RCC 7860 (cell line): ENCODE measurements at places on chromosomes 3 and 15.

DNA sequence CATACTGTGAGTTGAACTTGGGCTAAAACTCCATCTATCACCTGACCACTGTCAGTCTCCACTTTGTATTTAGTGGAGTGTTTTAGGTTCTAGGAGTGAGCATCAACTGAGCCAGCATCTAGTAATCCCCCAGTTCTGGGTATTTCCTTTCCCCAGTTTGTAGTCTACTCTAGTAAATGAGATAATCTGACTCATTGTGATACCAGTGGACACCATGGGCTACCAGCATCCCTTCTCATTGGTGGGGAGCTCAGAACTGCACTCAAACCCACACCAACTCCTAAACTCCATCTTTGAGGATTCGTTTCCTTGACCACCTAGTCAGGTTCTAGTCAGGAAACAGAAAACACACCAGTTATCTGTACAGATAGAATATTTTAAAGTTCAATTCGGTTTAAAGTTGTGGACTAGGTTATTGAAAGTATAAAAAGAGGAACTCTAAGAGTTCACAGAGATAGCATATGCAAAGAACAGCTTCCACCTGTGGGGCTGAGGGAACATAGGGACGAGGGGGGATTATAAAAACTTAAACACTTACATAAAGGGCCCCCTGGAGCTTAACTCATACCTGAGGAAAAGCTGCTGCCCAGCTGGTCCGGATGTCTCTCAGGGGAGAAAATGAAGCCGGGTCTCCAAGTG lies 36.0 kb downstream of the LEO1 start:
- no peak for DNase-seq

GRCh38 chr3:129112308-129113052 lies 9.1 kb downstream of the RAB43 start:
- DNase-seq: peak; percentile 39

GRCh38 chr3:59654123-59654479 lies 604.3 kb upstream of the CFAP20DC start:
- no peak for DNase-seq

DNA sequence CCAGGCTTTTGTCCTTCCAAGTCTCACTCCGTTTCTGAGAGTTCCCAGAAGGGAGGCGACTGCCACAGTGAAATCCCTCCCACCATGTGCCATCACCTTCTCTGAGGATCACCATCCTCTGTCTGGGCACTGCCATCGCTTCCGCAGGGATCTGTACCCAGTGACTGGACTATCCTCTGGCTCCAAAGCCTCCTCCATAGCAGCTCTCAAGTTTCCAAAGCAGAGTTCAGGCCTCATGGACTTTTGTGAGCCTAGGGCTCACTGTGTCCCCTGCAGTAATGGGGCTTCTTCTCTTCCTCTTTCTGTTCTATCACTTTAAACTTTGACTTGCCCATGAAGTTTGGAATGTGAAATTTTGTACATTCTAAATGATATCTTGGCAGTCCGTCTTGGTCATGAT lies 63.9 kb downstream of the TIPARP start:
- DNase-seq: no peak

DNA sequence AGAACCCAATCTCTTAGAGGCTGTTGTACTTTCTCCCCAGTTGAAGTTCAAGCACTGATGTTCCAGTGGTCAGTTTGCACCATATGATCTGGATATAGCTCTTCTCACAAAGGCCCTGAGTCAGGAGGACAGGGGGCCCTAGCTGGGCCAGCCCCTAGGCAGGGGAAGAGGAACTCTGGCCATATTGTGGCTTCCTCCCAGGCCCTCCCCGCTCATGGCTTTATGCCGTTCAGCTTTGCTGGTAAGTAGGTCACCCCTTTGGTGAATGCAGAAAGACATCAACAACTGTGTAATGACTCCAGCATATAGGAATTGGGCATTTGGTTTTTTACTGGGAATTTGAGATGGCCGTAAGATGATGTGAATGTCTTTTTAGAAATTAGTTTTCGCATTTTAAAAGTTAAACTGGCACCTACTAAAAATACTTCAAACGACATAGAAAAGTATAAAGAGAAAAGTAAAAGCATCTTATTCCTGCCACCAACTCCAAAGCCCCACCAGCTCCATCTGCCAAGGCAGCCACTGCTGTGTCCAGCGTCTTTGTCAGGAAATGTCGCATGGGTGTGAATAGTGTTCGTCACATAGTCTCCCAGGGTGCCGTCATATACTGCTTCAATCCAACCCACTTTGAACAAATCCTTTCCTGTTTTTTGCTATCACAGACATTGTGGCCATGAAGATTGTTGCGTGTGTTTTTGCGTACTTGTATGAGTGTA lies 25.3 kb downstream of the CCR9 start:
- no peak for DNase-seq

GRCh38 chr15:94002041-94002440 lies 229.3 kb upstream of the MCTP2 start:
- DNase-seq: no peak

DNA sequence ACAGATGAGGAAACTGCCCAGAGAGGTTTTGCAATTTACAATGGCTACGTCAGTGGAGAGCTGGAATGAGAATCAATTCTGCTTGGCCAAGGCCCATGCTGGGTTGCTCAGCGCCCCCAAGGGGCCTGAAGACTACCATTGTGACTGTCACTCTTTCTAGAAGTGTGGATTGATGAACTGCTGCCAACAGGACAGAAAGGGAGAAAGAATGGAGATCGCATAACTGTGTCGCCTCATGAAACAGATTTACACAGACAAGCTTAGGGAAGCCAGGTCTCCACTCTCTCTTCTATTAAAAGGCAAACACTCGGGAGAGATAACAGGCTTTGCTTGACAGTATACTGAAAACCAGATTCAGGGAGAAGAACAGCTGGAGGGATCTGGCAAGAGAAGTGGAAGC lies 160.0 kb downstream of the STT3B start:
- DNase-seq: no peak

GRCh38 chr3:188174317-188175044 lies 20.5 kb downstream of the LPP start:
- DNase-seq: no peak

GRCh38 chr3:128698211-128699047 lies 27.6 kb upstream of the RAB7A start:
- no peak for DNase-seq

DNA sequence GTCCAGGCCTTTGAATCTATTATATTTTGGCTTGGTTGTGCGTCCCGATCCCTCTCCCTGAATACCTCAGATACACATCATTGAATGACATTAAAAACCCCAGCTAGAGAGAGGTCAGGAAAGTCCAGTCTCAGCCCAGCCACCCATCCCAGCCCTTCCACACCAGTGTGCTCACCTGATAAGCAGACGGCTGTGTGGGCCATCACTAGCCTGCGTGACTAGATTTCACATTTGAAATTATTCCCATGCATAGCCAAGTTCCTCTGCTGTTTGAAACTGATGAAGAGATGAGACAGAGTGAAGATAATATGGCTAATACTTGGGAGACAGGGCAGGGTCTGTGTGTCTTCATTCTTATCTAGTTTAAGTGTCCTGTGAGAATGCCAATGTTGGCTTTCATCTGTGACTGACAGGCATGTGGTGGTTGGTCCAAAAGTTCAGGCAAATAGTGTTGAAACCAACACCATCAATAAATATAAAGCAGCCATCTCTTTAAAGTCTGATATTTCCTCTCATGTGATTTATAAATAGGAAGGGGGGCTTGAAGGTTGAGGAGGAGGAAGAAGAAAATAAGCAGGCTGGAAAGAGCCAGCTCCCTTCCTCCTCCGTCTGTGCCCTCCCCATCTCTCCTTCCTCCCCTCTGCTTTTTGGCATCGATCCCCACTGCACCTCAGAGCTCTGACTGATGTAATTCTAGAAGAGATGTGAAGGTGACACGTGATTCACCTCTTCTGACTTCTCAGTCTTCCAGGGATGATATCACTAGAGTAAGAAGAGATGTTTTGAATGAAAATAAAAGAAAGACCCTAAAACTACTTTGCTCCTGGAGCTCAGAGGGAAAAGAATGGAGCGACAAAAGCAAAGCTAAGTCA lies 5.1 kb downstream of the FAM43A start:
- DNase-seq: no peak

DNA sequence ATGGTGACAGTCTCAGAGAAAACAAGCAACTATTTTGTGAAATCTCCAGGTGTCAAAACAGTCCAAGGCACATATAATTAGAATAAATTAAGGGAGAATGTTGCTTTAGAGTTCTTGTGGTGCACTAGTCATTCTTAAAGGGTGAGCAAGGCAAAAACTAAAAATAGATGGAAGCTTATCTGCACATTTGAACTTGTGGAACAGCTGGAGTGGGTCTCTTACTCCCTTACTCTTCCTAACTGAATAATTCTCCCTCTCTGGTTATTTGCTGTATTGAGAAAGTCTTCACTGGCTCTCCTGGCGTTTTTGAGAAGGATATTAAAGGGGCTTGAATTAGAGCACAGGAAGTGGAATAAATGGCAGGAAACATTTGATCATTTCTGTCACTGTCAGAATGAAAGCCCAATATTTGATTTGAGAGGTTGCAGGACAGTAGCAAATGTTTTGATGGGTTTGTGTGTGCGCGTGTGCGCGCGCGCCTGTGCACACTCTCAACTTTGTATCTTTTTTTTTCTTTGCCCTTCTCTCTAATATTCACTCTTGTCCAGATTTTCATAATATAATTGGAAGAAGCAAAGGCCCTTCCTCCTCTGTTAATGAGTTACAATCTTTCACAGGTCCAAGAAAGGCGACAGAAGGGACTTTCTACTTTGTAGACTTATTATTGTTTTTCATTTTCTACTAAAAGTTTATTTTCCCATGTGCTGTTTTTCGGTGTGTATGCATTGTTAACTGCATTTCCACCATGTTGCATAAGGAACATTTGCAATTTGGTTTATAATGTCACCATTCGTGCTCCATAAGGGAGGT lies 40.9 kb downstream of the AKAP13 start:
- DNase-seq: no peak

- no peak for DNase-seq
These were observed 35.8 kb downstream of the ZNF710 start for GRCh38 chr15:90036806-90037510.

DNA sequence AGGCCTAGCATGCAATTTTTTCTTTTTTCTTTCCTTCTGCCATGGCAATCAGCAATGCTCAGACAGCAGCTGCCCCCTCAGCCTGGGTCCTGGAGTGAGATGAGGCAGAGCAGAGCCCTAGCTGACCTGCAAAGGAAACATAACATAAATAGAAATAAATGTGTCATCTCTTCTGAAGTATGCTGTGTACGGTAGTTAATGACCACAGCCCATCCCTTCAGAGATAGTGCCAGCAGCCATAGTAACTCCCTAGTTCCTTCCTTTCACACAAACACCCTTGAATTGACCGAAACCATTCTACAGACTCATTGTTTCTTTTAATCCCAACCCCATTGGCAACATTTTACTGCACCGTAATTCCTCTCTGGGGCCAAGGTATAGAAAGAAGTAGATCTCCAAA lies 8.4 kb upstream of the CD47 start:
- no peak for DNase-seq

DNA sequence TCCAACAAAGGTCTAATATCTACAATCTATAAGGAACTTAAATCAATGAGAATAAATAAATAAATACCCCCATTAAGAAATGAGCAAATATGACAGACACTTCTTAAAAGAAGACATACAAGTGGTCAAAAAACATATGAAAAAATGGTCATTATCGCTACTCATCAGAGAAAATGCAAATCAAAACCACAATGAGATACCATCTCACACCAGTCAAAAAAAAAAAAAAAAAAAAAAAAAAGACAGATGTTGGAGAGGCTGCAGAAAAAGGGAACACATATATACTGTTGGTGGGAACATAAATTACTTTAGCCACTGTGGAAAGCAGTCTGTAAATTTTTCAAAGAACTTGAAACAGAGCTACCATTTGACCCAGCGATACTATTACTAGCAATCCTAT lies 31.6 kb upstream of the OR5H6 start:
- DNase-seq: no peak

GRCh38 chr3:124881976-124882697 lies 5.0 kb downstream of the ITGB5 start:
- no peak for DNase-seq

- no peak for DNase-seq
These were observed 63.3 kb downstream of the ROBO2 start for GRCh38 chr3:77102951-77103769.

DNA sequence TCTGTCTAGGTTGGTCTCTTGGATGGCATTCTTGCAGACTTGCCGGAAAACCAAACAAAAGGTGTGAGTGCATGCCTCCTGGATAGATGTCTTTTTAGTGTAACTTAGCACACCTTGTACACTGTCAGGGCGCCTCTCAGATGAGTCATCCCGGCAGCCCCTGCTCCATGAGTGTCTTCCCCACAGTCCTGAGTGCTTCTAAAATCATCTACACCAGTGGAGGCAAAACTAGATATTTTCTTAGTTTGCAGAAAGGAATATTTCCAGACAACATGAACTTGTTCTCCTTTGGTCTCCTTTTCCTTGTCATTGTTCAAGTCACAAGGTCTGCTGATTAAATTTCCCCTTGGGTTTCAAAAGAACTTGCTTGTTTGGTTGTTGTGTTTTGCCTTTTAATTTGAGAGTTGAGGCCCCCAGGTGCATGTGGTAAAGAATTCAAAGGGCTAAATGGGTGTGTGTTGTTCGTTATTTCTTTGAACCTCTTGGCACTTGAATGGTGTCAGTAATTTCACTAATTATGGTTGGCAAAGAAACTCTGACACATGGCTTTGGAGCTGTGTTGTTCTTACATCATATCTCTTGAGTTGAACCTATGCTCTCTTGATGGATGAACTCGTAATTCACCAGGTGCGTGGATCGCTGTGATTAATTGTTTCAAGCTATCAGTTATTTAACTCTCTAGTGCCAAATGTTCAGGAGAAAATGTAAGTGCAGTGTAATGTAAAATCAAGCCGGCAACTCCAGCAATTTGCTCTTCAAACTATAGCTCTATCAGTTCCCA lies 98.2 kb downstream of the IGF1R start:
- DNase-seq: no peak

GRCh38 chr15:70522323-70522966 lies 240.9 kb downstream of the UACA start:
- no peak for DNase-seq

- DNase-seq: peak; percentile 53
These were observed 483.2 kb upstream of the TBL1XR1 start for GRCh38 chr3:177680472-177680821.

DNA sequence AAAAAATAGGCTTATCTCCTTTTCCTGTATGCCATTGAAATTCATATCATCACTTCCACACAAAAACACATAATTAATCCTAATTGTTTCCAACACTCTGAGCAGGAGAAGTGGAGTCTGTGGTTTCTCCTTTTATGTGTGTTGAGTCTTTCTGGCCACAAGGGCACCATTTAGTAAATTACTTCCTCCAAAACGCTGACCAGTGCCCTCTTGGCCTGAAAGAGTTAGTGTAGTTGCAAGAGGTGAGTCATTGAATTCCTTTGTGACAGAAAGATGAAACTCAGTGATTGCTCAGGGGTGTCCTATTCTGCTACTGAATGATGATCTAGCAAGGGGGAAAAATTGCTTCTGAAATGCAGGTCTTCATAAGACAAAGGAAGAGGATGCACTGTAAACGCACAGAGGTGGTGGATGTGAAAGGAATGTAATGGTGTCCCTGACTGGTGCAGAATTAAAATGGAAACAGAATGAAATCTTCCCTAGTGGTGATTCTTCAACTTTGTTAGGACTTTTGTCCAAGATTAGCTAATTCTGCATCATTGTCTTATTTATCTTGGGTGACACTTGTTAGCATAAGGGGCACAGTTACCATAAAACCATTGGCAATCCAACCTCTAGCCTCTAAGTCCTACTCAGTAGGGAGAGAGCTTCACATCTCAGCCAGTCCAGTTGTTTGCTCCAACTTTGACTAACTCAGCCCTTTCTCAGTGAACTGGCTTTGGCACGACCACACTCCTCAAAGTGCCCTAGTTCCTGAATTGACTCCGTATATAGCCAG lies 208.4 kb upstream of the NANOGP8 start:
- DNase-seq: peak; percentile 81

- peak; percentile 54 for DNase-seq
These were observed 17.0 kb downstream of the ILDR1 start for GRCh38 chr3:122004991-122005565.
